Activated CD4-positive, CD25-positive, alpha-beta regulatory T cell treated with anti-CD3 and anti-CD28 coated beads, Interleukin-2, amount 50 U/mL, for 16 hours (primary cell): ENCODE measurements at places on chromosomes 1 and 21.

DNA sequence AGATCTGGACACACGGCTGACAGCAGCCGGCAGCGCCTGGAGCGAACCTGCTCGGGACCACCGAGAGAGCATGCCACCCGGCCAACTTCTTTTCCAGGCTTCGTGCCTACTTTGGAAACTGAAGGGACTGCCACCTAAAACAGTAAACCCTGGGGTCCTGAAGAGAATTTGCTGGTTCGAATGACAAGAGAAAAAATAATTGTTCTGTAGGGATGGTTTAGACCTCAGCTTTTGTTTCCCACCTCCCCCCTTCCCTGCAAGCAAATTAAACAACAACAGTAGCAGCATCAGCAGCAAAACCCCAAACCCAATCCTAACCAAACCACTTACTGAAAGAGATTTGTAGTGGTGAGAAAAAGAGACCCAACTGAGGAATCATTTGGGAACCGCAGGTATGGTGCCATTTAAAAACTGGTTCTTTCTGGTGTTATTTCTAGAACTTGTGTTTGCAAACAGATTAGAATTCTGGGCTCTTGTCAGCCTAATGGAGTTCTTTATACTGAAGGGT lies 105.6 kb downstream of the LEPR start:
- DNase-seq: no peak

- no peak for DNase-seq
Measured at GRCh38 chr1:63592536-63593302, 492 bp upstream of the PGM1 start.

GRCh38 chr1:202625416-202626360 lies 84.6 kb downstream of the SYT2 start:
- no peak for DNase-seq

GRCh38 chr1:210801501-210801900 lies 332.4 kb downstream of the KCNH1 start:
- DNase-seq: no peak

DNA sequence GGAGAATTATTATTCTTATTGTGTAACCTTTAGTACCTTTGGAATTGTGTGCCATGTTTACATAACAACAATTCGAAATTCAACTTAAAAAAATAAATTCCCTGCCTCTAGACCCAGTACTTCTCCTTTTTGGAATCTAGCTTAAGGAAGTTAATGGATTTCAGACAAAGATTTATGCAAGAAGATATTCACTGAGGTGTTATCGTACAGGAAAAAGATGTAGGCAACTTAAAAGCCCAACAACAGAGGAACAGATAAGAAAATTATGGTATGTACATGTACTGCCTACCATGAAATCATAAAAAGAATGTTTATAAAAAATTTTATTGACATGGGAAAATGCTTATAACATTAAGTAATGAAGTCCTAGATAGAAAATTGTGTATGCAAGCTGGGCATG lies 18.2 kb upstream of the STMN1 start:
- DNase-seq: no peak

- no peak for DNase-seq
Measured at GRCh38 chr21:34534522-34534921, 22.5 kb upstream of the KCNE1 start.

DNA sequence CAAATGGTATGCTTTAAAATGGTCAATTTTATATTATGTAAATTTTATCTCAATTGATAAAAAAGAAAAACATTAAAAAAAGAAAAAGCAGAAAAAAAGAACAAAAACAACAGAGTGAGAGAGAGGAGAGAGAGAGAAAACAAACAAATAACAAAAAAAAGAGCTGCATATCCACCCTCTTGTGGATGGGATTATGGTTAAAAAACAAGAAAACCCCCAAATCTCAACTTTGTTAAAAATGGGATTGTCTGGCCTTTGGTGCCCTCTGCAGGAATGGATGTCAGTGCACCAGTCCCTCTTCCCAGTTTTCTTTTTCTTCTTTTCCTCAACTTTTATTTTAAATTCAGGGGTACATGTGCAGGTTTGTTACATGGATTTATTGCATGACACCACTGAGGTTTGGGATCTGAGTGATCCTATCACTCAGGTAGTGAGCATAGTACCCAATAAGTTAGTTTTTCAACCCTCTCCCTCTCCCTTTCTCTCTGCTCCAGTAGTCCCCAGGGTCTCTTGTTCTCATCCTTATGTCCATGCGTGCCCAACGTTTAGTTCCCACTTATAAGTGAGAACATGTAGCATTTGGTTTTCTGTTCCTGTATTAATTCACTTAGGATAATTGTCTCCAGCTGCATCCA lies 28.1 kb downstream of the RNF187 start:
- DNase-seq: no peak

DNA sequence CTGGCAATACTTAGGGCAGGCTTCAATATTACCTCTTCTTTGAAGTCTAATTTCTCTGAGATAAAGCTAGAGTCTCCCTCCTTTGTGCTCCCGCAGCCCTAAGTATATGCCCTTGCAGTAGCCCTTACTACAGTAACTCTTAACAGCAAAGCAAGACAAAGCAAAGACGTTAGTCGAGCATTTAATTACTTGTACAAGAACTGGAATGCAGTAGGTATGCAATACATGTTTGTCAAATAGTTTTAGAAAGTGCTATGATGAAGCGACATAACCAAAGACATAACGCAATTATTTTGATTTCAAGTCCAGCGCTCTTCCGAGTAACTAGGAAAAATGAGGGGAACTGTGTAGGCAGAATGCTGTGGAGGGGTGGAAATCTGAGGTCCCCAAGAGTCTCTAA lies 1.6 kb downstream of the P3H1 start:
- DNase-seq: no peak

DNA sequence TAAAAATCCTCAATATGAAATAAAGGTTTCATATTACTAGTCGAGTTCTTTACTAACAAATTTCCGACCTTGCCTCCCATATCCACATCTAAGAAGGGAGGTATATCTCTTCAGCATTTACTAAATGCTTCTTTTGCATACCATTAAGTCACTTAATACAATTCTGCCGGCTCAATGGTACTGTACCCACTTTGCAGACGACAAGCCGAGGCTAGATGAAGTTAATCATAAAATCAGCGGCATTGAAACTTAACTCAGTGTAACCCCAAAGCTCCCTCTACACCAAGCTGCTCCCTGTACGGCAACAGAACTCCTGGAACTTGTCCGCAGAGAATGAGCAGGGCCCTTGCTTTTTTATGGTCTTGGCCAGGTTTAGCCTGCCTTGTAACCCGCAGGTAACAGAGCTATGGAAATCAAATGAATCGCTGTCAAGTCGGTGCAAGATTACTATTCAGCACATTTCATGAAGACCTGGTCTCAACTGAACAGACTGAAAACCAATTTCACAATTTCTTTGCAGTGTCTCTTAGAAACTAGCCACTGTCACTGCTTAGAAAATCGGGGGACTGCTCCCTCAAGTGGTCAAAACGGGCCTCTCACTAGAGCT lies 738 bp downstream of the INTS7 start:
- no peak for DNase-seq

DNA sequence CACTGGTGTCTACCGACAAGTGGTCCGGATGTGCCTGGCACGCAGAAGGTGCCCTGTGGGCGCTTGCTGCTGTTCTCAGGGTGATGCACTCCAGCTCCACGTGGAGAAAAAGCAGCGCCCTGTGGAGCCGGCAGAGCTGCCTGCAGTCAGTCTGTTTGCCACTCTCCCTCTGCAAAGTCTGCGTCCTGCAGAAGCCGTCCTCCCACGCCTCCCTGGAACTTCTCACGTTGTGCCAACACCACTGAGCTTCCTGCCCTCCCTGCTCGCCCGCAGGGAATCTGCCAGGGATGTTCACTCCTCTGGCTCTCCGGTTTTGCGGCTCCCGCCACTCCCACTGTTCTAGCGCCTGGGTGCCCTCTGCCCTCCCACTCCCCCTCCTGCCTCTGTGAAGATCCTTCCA lies 19.8 kb upstream of the UBXN10 start:
- DNase-seq: no peak

DNA sequence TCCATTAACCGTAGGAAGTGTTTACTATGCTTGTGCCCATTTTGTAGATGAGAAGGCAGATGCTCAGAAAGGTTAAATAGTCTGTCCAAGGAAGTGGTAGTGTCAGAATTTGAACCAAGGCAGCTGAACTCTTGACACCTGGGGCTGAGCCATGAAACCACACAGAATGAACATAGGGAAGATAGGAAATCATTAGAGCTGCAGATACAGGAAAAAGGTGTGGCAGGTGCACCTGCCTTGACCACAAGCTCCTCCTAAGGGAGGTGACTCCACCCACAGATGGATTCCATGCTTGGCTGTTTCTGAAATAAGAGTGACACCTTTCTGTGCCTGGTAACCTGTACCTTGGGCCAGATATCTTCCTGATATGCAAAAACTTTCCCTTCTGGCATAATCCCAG lies 69.9 kb upstream of the IGSF21 start:
- no peak for DNase-seq
